ENCODE measurements at places on chromosomes 3 and 15.
A peak's percentile ranks its signal among the peaks of the same experiment; 100 is the strongest.

DNA sequence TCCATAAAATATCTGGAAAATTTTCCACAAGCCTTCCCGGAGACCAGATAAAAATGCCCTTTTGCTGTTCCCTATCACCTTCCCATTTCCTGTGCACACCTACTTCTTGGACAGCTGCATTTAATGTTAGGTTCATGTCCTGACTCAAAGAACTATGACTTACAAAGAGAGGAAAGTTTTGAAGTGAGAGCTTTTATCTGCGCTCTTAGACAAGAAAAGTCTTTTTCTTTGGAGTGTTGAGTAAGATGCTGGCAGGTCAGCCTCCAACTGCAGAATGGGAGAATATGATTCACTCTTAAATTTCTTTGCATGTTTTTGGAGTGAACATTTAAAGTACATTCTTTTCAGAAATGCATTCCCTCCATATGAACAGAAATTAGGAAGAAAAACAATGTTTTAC lies 147.3 kb upstream of the DPH6 start:
- H3K36me3 ChIP-seq, result no peaks in the 10 kb centered on the region
- H3K4me1 ChIP-seq, result peaks cover 11% of the 10 kb centered on the region
- no peak overlapping the region for H3K4me3 ChIP-seq
- H3K27me3 ChIP-seq, result no peaks in the 10 kb centered on the region
- H3K27ac ChIP-seq, result no peak overlapping the region

- H3K36me3 ChIP-seq, result peaks cover 5% of the 10 kb centered on the region
- H3K4me3 ChIP-seq, result no peak overlapping the region
- no peak overlapping the region for H3K27ac ChIP-seq
- H3K27me3 ChIP-seq, result no peaks in the 10 kb centered on the region
- H3K4me1 ChIP-seq, result no peaks in the 10 kb centered on the region
Measured at GRCh38 chr15:76951220-76951619, 19.7 kb downstream of the RCN2 start.

DNA sequence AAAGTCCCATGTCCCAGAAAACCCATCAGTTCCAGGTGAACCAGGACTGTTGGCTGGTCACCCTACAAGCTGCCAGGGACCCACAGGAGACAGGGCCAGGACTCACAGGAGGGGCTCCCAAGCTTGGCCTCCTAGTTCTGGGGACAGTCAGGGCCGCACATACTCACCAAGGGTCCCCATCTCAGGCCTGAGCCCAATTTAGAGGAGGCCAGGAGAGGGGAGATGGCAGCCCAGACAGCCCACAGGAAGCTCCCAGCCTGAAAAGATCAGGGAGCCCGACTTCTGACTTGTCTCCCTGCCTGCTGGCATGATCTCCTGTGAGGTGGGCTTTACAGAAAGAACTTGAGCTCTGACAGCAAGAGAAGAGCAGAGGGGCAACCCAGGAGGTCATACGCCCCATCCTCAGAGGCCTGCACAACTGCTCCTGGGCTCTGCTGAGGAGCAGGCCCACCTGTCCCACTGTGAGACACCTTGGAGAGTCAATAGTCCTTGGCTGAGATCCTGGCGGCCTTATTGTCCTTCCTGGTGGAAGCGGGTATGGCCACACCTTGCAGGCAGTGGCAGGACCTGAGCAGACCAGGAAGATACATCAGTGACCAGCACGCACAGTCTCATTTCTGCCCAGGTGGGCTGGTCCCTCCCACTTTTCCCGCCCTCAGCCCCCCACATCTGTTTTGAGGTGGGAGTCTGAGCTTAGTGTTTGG lies 2.5 kb upstream of the ISLR start:
- DNase-seq, result no peak
- no peaks in the 10 kb centered on the region for H3K36me3 ChIP-seq
- no peaks in the 10 kb centered on the region for H3K27me3 ChIP-seq
- no peak overlapping the region for H3K4me3 ChIP-seq

GRCh38 chr15:76150971-76151598 lies 91.3 kb downstream of the TMEM266 start:
- no peak overlapping the region for H3K4me3 ChIP-seq
- no peaks in the 10 kb centered on the region for H3K27me3 ChIP-seq
- no peaks in the 10 kb centered on the region for H3K4me1 ChIP-seq
- no peaks in the 10 kb centered on the region for H3K36me3 ChIP-seq
- DNase-seq, result peak; percentile 79

DNA sequence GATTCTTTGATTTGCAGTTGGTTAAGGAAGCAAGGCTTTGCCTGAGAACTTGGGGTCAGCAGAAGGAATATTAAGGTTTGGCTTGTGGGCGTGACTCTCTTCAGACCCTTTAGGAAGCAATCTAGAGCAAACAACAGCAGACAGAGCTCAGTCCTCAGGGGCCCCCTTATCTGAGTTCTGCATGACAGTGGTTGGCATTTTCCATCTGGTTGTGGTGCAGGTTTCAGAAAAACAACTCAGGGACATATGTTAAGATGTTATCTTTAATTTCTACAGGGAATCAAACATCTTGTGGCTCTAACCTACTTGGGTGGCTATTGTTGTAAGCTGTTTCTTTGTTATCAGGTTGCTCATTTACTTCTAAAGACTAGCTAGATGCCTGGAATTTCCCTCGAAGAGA lies 141.4 kb downstream of the VPS8 start:
- no peaks in the 10 kb centered on the region for H3K27me3 ChIP-seq
- no peak overlapping the region for H3K27ac ChIP-seq
- DNase-seq, result no peak
- no peaks in the 10 kb centered on the region for H3K4me1 ChIP-seq
- peaks cover 3% of the 10 kb centered on the region for H3K36me3 ChIP-seq

DNA sequence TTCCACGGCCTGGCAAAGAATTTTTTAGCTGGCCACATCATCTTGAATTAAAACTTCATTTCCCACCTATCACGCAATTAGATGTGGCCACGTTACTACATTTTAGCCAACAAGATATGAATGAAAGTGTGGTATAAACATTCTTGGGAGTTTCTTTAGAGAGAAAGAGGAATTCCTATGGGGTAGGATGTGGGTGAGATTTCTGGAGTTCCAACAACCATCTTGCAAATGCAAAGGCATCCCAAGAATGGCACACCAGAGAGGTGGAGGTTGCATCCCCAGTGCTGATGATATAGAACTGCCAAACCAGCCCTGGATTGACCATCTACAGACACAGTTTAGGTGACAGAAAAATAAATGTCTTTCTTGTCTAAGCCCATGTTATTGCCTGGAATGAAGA lies 66.3 kb upstream of the AKAP13 start:
- H3K4me3 ChIP-seq, result no peak overlapping the region
- H3K27me3 ChIP-seq, result no peaks in the 10 kb centered on the region
- no peaks in the 10 kb centered on the region for H3K36me3 ChIP-seq
- H3K4me1 ChIP-seq, result no peaks in the 10 kb centered on the region
- no peak overlapping the region for H3K27ac ChIP-seq
- no peak for DNase-seq

GRCh38 chr3:118244761-118245160 lies 789.9 kb downstream of the IGSF11 start:
- no peaks in the 10 kb centered on the region for H3K4me1 ChIP-seq
- DNase-seq, result no peak
- H3K36me3 ChIP-seq, result no peaks in the 10 kb centered on the region

- peak overlapping the region; percentile 82 for H3K27ac ChIP-seq
- peak overlapping the region; percentile 96 for H3K4me3 ChIP-seq
Measured at GRCh38 chr3:179072100-179072438, 460 bp upstream of the ZMAT3 start.

DNA sequence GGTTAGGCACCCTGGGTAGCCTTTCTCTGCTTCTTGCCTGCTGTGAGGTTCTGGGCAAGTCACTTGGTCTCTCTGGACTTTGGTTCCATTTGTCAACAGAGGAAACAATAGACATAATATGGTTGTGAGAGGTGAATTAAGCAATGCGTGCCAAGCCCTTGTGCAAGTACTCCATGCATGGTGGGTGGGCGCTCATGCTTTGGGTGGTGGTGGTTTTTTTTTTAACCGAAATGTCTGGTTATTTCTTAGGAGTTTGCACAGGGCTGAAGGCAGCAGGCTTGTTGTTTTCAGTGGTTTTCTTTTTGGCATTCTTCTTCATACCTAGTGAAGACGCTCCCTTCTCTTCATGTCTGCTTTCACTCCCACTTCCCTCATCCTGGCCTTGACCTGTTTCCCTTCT lies 84.2 kb upstream of the LRTM1 start:
- no peak overlapping the region for H3K27ac ChIP-seq
- no peaks in the 10 kb centered on the region for H3K4me1 ChIP-seq
- DNase-seq, result no peak
- no peaks in the 10 kb centered on the region for H3K27me3 ChIP-seq

- peak overlapping the region; percentile 82 for H3K27ac ChIP-seq
- H3K4me3 ChIP-seq, result no peak overlapping the region
- no peaks in the 10 kb centered on the region for H3K27me3 ChIP-seq
- DNase-seq, result no peak
- peaks cover 47% of the 10 kb centered on the region for H3K4me1 ChIP-seq
Measured at GRCh38 chr15:74869726-74870407, 3.3 kb downstream of the SCAMP2 start.

DNA sequence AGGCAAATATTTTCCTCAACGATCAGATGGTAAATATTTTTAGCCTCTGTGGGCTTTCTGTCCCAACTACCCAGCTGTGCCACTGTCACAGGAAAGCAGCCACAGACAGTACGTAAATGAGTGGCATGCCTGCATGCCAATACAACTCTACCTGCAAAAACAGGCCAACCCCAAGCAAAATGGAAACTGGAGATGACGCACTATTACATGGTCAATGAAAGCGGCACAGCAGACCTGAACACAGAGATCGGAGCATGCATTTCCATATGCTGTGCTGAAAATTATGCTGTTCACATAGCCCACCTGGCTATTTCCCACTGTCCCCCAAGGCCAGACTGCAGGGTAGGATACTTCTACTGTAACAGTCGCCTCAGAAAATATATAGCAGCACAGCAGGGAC lies 57.8 kb downstream of the HERC2 start:
- H3K4me1 ChIP-seq, result no peaks in the 10 kb centered on the region
- H3K4me3 ChIP-seq, result no peak overlapping the region
- DNase-seq, result no peak
- no peak overlapping the region for H3K27ac ChIP-seq

DNA sequence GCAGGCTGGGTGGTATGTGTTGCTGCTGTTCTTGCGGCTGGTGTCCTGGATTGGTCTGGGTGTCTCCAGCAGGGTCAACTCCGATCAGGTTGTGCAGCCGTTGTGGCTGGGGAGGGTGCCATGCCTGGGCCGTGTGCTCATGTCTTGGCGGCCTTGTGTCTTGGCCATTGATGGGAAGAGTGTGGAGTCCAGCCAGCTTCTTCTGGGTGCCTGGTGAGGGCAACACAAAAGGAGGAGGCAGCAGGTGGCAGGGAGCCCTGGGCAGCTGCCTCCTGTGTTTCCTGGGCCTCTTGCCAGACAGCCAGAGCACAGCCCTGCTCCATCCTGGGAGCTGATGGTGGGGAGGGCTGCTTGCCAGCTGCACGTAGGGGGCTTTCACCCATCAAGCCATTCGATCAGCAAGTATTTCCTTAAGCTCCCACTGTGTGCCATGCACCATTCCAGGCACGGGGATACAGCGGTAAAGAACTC lies 4.3 kb downstream of the CHAC1 start:
- H3K27me3 ChIP-seq, result peaks cover 2% of the 10 kb centered on the region
- no peak overlapping the region for H3K4me3 ChIP-seq
- H3K4me1 ChIP-seq, result peaks cover 12% of the 10 kb centered on the region
- no peak overlapping the region for H3K27ac ChIP-seq
- peak; percentile 55 for DNase-seq

DNA sequence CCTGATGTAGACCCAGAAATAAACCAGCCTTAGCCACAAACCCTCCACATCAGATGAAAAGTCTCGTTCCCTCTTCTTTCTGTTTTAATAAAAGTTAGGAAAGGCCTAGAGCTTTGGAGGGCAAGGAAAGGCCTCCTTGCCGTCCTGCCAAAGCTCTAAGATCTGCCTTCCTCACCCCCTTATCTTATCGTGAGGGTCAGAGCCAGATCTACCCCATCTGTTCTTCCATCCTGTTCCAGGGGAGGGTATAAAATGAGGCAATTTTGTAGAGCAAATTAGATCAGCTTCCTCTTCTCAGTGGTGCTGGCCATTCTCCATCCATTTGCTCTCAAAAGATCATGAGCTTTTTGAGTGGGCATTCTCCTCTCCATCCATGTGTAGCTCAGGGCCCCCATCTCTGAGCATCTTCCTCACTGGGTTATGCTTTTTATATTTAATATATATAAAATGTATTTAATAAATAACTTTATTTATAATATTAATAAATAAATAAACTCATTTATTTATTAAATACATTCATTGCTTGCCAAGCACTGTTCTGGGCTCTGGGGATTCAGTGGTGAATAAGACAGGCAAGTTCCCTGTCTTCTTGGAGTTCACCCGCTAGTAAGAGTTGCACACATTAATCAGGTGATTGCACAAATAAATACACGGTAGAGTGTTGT lies 2.0 kb upstream of the SLC24A1 start:
- H3K4me1 ChIP-seq, result no peaks in the 10 kb centered on the region
- peaks cover 2% of the 10 kb centered on the region for H3K36me3 ChIP-seq
- no peaks in the 10 kb centered on the region for H3K27me3 ChIP-seq
- no peak for DNase-seq
- H3K27ac ChIP-seq, result no peak overlapping the region
- H3K4me3 ChIP-seq, result no peak overlapping the region

GRCh38 chr3:160098261-160098908 lies 109.8 kb downstream of the IL12A start:
- no peak overlapping the region for H3K27ac ChIP-seq
- no peaks in the 10 kb centered on the region for H3K4me1 ChIP-seq
- no peak for DNase-seq
- H3K4me3 ChIP-seq, result no peak overlapping the region

GRCh38 chr3:69888040-69888942 lies 111.2 kb upstream of the SAMMSON start:
- peaks cover 2% of the 10 kb centered on the region for H3K4me1 ChIP-seq
- no peak overlapping the region for H3K4me3 ChIP-seq
- peak; percentile 17 for DNase-seq
- no peaks in the 10 kb centered on the region for H3K27me3 ChIP-seq

DNA sequence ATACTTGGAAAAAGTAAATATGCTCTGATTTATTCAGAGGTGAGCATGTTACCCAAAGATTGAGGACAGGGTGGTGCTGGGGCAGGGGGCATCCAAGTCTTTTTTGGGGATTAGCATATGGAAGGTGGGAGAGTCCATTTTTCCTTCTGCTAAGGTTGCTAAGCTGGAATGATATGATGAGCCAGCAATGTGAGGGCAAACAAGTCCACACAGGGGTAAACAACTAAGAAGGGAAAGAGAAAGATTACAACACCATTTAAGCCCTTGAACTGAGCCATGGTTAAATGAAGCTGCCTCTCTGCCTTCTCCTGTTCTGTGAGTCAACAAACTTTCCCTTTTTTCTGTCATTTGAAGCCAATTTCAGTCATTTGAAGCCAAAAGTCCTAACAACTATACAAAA lies 89.0 kb downstream of the RPL22L1 start:
- no peak for DNase-seq
- no peaks in the 10 kb centered on the region for H3K36me3 ChIP-seq
- H3K4me1 ChIP-seq, result no peaks in the 10 kb centered on the region
- H3K27ac ChIP-seq, result no peak overlapping the region
- H3K27me3 ChIP-seq, result no peaks in the 10 kb centered on the region

- DNase-seq, result peak; percentile 86
- H3K27me3 ChIP-seq, result no peaks in the 10 kb centered on the region
- peak overlapping the region; percentile 74 for H3K27ac ChIP-seq
- no peak overlapping the region for H3K4me3 ChIP-seq
- peaks cover 26% of the 10 kb centered on the region for H3K4me1 ChIP-seq
Measured at GRCh38 chr3:24389108-24390090, 105.3 kb downstream of the THRB start.

All from kidney (tissue), 22 donors.